ENCODE measurements at places on chromosomes 16 and 17.
A peak's percentile ranks its signal among the peaks of the same experiment; 100 is the strongest.

DNA sequence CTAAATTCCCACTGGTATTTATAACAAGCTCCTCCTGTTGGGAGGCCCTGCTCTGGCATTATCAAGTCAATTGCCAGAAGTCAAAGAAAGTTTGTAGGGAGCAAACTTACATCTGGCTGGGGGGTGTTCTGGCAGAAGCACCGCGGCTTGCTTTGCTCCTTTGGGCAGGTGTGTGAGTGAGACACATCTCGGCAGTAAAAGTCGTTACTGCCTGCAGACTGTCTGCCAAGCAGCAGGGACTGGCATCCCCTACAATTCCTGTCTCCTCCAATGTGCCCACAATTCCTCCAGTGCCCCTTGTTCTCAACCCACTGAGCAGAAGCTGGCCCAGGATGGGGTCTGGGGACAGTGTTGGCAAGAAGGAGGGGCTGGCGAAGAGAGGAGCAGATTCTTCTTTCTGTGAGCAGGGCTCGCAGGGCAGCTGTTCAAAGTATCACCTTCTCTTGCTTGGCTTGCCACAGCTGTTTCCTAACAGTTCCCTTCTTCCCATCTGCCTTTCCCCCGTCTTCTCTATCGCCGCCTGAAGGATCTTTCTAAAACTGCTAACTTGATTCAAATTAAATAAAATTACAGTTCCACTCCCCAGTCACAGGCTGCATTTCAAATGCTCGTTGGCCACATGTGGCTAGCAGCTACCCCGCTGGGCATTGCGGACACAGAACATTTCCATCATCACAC is 30.2 kb downstream of the SPACA3 start:
- DNase-seq = no peak

DNA sequence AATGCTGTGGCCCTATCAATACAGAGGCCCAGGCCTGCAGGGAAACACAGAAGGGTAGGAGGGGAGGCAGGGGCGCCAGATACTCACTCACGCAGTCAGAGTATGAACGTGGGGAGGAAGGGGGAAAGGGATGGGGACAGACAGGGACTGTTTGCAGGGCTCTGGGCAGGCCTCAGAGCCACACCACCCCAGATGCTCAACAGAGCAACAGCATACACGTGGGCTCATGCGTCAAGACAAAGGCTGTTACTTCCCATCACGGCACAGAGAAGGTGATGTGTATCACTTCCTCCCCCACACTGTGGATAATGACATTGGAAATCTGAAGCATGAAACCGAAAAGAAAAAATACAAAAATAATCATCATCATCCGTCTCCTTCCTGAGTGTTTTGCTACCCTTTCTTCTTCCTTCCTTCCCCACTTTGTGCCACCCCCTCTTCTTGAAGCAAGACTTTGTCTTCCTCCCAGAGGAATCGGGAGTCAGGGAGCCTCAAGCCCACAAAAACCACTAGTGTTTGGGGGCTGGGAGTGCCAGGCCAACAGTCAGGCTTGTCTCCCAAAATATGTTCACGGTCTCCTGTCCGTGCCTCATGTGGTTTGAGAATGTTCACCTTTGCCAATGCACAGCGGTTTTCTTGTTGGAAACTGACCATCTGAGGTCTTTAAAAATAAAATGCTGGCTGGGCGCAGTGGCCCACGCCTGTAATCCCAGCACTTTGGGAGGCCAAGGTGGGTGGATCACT is 20.1 kb downstream of the SLC39A11 start:
- DNase-seq = no peak

DNA sequence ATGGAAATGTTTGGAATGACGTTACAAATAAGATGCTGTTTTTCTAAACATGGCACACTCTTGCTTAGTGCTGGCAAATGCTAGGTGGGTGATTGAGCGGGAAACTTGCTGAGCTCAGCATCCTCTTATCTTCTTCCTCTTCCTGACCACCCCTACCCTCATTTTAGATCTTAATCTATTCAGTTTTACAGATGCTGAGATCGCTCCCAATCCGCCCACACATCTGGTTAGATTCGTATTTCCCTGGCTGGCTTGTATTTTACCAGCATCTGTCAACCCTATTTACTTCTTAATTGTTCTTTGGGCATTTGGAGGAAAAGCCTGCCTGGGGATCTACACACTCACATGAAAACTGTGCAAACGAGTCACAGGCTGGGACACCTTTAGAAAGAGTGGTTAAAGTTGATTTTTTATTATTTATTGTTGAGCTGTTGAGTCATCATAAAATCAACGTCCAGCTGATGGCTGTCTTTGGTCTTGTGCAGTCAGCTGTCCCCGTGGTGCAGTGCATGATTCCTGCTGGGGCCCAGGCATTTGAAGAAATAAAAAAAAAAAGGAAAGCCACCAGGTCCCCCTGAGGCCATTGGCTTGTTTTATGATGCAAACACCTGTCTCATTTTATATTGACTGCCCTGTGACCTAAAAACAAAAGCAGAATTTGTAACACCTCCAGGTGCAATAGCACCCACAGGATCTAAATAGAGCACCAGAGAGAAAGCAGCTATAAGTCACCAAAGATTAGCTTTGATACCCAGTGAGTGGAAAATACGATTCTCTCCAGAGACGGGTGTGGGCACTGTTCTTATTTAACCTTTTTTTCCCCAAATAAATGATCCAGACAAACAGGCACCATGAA is 258.6 kb downstream of the HS3ST3B1 start:
- DNase-seq = no peak

- DNase-seq = no peak
These were observed 298.8 kb downstream of the ZFHX3 start for GRCh38 chr16:72749091-72749490.

DNA sequence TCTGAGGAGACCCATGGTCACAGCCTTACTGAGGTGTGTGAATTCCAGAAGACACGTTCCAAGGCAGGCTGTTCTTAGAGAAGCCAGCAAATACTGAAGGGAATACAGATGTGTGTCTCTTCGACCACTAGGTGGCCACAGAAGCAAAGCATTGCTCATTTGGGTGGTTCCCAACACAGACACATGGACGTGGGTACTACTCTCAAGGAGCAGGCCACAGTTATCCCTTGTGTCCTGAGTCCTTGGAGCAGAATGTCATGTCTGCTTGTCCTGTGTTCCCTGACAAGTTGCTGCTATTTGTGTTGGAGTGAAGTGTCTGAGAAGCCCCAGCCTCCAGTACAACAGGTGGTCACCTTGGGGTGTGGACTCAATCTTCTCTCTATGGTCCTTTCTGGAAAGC is 30.3 kb downstream of the HMOX2 start:
- DNase-seq = peak; percentile 28
